ENCODE measurements at places on chromosomes 6 and 20.

DNA sequence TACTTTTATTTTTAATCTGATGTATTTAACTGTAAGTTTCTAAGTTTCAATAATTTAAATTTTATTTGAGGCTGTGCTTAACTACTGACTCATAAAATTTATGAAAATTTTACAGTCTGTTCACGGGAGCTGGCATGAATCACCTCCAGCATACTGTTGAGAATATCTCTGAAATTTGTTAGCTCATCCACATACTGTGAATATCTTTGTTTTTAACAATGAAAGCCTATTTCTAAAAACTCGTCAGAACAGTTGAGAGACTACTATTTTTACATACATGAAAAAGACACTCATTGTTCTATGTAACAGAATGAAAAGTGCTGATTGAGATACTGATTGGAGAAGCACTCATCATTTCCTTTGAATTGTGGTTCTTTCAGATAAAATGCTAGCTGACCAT, 749.3 kb downstream of the TENT5A start:
- no peak for DNase-seq

DNA sequence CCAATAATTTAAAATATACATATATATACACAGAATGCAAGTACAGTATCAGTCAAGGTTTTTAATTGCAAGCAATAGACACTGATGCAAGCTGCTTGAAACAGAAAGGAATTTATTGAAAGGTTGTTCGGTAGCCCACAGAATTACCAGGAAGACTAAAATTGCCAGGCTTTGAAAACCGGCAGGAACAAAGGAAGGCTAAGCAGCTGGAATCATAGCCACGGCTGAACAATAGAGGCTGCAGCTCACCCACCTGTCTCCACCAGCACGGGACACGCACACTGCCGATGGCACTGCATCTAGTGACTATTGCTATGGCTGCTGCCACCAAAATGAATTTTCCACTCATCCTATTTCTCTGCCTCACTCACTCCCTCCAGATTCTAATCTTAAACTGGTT, 22.0 kb upstream of the L3MBTL3 start:
- DNase-seq = no peak

DNA sequence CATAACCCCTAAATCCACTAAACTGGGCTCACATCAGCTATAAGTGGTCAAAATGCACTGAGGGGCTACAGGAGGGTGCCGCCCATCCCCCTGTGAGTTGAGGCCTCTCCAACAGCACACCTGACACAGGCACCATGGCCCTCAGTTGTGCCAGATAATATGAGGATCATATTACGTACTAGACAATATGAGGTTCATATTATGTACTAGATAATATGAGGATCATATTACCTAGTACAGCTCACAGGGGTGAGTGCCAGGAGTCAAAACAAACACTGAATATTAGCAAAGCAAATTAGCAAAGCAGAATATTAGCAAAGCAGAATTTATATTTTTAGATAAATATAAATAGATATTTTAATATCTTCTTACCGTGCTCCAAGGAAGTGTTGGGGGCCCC, 35.3 kb downstream of the CD24 start:
- no peak for DNase-seq

DNA sequence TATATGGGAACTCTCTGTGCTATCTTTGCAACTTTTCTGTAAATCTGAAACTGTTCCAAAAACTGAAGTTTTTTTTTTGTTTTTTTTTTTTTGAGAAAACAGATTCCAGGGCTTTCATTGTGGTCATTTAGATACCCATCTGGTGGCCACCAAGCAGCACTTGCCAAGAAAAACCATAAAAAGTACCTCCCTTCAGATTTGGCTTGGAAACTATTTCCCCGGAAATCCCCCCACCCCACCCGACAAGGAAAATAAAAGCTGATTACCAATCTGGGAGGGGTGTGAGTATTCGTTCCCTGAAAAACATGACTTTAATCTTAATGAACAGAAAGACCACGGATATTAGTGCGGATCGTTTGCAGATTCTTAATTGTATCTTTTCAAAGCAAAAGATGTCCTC, 1.9 kb downstream of the NFATC2 start:
- DNase-seq = no peak

- no peak for DNase-seq
These were observed 20.4 kb downstream of the ZNF184 start for GRCh38 chr6:27452496-27452897.

All from A673 (cell line).